Hematopoietic multipotent progenitor cell treated with erythropoietin and hydrocortisone succinate and interleukin-3 and kit ligand, for 6 days (in vitro differentiated cells): ENCODE measurements at places on chromosomes 7 and 10.
A peak's percentile ranks its signal among the peaks of the same experiment; 100 is the strongest.

DNA sequence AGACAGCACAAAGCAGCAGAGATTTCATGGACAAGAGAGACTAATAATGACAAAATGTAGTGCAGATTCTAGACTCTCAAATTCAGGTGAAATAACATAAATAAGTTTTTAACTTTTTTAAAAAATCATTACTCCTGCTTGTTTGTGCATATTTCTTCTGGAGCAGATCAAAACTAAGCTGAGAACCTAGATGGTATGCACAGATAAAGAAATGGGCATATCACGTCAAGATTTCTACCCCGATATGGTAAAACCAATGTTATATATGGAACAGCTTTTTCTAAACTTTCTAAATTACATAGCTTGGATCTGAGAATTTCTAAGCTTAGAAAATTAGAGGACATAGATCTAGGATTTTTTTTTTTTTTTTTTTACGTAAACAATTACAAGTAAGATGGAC, 18.2 kb downstream of the TWIST1 start:
- DNase-seq = no peak

DNA sequence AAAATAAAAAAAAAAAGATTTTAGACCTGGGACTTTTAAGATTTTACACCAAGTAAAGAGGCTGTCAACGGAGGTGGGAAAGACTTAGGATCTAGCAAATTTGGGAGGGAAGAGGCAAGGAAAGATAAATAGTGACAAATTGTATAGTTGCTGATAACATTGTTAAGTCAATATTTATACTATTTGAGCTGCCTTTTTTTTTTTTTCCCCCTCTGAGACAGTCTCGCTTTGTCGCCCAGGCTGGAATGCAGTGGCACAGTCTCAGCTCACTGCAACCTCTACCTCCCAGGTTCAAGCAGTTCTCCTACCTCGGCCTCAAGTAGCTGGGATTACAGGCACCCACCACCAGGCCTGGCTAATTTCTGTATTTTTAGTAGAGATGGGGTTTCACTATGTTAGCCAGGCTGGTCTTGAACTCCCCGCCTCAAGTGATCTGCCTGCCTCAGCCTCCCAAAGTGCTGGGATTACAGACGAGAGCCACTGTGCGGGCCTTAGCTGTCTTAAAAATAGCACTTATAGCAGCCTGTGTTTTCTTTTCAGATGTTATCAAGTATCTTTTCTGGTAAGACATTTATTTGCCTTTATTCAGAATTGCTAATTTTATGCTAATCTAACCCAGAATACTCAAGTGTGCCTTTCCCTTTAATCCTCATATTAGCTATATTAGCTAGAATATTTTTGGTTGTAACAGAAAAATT, 94.5 kb downstream of the MMRN2 start:
- no peak for DNase-seq

DNA sequence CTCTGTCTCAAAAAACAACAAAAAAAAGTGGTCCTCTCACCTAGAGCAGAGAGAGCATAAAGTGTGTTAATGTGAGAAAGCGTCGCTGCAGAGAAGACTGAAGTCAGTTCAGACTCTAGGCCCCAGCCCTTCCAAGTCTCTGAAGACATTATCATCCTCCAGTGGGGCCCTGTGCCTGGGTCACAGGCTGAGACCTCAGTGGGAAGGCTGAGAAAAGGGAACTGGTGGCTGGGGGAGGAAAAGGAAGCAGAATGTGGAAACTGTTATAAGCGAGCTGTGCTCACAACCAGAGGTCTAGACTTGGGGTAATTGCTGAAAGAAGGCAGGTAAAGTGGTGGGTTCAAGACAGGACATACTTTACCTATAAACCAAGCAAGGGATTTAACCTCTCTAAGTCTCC, 4.9 kb upstream of the RRP12 start:
- DNase-seq = peak; percentile 79

- DNase-seq = no peak
These were observed 104.9 kb downstream of the SPDYE5 start for GRCh38 chr7:75596727-75597614.

GRCh38 chr10:121926671-121927317, 1.0 kb downstream of the ATE1 start:
- DNase-seq = peak; percentile 58

DNA sequence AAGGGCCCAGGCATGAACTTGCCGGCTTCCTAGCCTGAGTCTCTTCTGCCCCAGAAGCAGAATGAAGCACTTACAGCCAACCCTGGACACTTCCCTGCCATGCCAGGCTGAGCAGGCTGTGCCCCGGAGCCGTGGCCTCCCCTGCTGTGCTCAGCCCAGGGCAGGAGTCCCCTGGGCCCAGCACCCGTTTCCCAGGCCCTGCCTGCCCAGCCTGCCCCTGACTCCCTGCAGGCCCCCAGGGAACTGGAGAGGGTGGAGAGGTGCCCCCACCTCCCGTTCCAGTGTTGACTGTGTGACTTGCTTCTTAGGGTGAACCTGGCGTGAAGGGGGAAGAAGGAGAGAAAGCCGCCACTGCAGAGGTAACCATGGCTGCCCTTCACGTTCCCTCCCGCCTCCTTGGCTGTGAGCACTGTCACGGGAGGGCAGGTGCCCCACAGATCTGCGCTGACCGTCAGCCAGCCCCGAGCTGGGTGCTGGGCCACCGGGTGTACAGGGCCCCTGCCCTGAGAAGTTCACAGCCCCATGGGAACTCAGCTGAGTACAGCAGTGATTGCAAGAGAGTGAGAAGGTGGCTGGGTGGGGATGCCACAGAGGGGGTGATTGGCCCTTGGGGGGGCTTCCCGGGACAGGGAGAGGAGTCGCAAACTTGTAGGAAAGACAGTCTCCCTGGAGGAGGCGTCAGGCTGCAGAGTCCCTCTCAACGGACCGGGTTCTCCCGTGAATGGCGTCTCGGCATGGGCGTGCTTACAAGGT, 75.9 kb downstream of the MYL10 start:
- no peak for DNase-seq

GRCh38 chr7:3896169-3896765, 595.2 kb downstream of the SDK1 start:
- DNase-seq = no peak

DNA sequence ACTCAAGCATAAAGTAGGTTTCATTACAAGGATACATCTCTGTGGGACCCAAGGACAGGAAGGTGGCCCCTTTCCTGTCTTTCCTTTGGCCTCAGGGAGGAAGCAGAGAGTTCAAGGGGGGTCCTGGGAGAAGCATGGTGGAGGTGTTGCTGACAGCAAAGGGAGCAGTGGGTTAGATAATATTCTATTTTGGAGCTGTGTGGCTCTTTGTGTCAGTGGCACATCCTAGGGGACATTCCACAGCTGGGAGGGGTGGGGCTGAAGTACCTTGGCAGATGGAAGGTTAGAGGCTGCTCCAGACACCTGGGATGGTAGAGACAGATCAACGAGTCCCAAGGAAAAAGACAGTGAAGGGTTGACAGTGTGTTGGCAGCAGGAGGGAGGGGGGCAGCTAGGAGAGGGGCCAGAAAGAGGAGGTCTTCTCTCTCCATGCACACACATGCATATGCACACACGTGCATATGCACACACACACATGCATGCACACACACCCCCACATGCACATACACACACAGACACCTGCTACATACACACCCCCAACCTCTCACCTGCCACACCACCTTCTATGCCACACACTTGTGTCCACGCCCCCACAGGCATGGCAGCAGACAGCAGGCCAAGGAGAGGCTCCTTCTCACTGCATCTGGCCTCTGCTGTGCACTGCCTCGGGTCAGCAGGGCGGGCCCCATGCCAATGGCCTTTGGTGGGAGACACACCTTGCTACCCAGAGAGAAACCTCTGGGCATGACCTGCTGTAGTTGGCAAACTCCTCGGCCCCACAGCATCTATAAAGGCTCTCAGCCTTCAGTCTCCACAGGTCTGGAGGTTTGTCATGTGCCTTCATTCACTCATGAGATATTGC, 5.6 kb upstream of the POLD2 start:
- no peak for DNase-seq

DNA sequence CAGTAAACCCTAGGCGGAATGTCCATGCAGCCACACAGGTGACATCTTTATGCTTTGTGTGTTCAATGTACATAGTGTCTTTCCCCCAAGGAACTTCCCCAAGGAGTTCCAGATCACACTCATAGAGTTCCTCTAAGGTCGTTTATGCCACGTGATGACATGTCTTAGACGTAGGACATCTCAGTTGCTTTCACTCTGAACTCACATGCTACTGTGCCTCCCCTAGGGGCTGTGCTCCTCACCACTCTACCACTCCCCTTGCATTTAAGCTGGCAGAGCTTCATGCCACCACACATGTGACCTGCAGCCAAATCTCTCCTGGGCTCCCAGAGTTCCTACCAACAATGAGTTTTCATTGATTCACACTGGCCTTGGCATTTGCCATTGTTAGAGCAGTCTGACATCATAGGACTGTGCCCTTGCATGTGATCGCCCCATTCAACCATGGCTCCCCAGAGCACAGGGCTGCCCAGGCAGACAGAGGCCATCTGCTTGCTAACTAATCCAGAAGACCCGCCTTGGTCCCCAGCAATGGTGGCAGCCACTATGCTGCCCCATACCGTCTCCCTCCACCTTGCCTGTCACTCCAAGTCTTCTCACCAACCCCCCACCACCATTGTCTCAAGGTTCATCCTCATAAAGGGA, 95.3 kb upstream of the MACROH2A2 start:
- no peak for DNase-seq

- DNase-seq = no peak
These were observed 11.6 kb upstream of the TYSND1 start for GRCh38 chr10:70158113-70158512.

DNA sequence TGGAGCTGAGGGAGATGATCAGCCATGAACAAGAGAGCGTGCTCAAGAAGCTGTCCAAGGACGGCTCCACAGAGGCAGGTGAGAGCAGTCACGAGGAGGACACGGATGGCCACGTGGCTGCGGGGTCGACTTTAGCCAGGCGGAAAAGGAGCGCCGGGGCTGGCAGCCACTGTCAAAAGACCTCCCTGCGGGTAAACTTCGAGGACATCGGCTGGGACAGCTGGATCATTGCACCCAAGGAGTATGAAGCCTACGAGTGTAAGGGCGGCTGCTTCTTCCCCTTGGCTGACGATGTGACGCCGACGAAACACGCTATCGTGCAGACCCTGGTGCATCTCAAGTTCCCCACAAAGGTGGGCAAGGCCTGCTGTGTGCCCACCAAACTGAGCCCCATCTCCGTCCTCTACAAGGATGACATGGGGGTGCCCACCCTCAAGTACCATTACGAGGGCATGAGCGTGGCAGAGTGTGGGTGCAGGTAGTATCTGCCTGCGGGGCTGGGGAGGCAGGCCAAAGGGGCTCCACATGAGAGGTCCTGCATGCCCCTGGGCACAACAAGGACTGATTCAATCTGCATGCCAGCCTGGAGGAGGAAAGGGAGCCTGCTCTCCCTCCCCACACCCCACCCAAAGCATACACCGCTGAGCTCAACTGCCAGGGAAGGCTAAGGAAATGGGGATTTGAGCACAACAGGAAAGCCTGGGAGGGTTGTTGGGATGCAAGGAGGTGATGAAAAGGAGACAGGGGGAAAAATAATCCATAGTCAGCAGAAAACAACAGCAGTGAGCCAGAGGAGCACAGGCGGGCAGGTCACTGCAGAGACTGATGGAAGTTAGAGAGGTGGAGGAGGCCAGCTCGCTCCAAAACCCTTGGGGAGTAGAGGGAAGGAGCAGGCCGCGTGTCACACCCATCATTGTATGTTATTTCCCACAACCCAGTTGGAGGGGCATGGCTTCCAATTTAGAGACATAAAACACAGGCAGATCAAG, 3.3 kb downstream of the GDF2 start:
- no peak for DNase-seq

- peak; percentile 34 for DNase-seq
These were observed 199.2 kb downstream of the TFEC start for GRCh38 chr7:115831371-115831770.

GRCh38 chr7:48376263-48376662, 205.0 kb downstream of the ABCA13 start:
- no peak for DNase-seq

- DNase-seq = no peak
These were observed 421.6 kb downstream of the RPS24 start for GRCh38 chr10:78455236-78455635.

- no peak for DNase-seq
These were observed 169.4 kb upstream of the ADO start for GRCh38 chr10:62635127-62635526.
